ENCODE measurements at places on chromosomes 16 and 17. TPM values are rescaled to one million over a fixed set of nuclear protein-coding genes. Genes with fewer than 3 reads are reported as not detected.

DNA sequence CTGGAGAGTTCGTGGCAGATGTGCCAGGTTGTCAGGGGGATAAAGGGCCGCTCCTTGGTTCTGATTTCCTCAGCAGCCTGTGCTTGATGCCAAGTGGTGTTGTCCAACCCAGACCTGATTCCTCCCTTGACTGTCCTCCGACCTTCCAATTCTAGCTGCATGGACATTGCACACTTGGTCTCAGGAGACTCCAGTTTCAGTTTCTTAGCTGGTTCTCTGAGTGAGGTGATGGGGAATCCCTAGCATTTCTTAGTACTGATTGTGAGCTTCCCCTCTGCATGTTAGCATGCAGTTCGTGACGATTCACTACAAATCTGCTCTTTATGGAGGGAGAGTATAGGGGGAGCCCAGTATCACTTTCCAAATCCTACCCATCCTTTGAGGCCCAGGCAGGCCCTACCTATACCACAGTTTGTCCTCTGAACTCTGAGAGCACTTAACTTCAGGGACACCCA lies 12.4 kb upstream of the CCR7 start:
- DNase-seq, result no peak
- H3K4me1 ChIP-seq, result no peaks in the 10 kb centered on the region
- H3K4me3 ChIP-seq, result no peak overlapping the region
- no peak overlapping the region for H3K27ac ChIP-seq
- H3K36me3 ChIP-seq, result no peaks in the 10 kb centered on the region

DNA sequence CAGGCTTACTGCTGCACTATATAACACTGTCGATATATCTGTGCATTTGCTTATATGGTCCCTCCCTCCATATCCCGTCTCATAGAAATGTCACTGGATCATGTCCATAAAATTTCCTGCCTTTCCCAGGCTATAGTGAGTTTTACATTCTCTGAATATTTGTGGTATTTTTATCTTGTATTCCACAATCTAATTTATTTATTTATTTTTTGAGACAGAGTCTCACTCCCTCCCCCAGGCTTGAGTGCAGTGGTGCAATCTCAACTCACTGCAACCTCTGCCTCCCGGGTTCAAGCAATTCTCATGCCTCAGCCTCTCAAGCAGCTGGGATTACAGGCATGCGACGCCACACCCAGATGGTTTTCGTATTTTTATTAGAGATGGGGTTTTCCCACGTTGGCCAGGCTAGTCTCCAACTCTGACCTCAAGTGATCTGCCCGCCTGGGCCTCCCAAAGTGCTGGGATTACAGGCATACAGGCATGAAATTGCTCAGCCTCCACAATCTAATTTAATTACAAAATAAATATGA lies 12.9 kb downstream of the TRIM37 start:
- DNase-seq, result peak; percentile 7
- no peaks in the 10 kb centered on the region for H3K4me1 ChIP-seq
- H3K27me3 ChIP-seq, result no peaks in the 10 kb centered on the region
- H3K36me3 ChIP-seq, result peaks cover 10% of the 10 kb centered on the region

- H3K4me1 ChIP-seq, result peaks cover 17% of the 10 kb centered on the region
- H3K27me3 ChIP-seq, result no peaks in the 10 kb centered on the region
- H3K4me3 ChIP-seq, result no peak overlapping the region
Measured at GRCh38 chr16:28155293-28155692, 56.5 kb downstream of the XPO6 start.

The KSR1 gene
- 35.9 TPM for total RNA-seq

The MYO15B gene
- total RNA-seq, result 95.7 TPM

The TBC1D3C gene
- total RNA-seq, result not detected

Data from thyroid gland (tissue), 4 donors.